ENCODE measurements at places on chromosomes 2 and 18.
A peak's percentile ranks its signal among the peaks of the same experiment; 100 is the strongest.

GRCh38 chr2:237421542-237422116 is 7.7 kb upstream of the COL6A3 start:
- peak; percentile 73 for DNase-seq

GRCh38 chr18:7921938-7922587 is 354.9 kb downstream of the PTPRM start:
- DNase-seq = no peak

DNA sequence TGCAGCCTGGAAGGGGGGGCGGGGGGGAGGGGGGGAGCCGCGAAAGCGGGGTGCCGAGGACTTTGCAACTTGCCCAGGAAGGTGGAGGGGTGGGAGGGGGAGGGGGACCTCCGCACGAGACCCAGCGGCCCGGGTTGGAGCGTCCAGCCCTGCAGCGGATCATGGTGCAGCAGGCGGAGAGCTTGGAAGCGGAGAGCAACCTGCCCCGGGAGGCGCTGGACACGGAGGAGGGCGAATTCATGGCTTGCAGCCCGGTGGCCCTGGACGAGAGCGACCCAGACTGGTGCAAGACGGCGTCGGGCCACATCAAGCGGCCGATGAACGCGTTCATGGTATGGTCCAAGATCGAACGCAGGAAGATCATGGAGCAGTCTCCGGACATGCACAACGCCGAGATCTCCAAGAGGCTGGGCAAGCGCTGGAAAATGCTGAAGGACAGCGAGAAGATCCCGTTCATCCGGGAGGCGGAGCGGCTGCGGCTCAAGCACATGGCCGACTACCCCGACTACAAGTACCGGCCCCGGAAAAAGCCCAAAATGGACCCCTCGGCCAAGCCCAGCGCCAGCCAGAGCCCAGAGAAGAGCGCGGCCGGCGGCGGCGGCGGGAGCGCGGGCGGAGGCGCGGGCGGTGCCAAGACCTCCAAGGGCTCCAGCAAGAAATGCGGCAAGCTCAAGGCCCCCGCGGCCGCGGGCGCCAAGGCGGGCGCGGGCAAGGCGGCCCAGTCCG is 540 bp downstream of the SOX11 start:
- no peak for DNase-seq

GRCh38 chr2:190950566-190950991 is 63.4 kb downstream of the STAT1 start:
- no peak for DNase-seq

DNA sequence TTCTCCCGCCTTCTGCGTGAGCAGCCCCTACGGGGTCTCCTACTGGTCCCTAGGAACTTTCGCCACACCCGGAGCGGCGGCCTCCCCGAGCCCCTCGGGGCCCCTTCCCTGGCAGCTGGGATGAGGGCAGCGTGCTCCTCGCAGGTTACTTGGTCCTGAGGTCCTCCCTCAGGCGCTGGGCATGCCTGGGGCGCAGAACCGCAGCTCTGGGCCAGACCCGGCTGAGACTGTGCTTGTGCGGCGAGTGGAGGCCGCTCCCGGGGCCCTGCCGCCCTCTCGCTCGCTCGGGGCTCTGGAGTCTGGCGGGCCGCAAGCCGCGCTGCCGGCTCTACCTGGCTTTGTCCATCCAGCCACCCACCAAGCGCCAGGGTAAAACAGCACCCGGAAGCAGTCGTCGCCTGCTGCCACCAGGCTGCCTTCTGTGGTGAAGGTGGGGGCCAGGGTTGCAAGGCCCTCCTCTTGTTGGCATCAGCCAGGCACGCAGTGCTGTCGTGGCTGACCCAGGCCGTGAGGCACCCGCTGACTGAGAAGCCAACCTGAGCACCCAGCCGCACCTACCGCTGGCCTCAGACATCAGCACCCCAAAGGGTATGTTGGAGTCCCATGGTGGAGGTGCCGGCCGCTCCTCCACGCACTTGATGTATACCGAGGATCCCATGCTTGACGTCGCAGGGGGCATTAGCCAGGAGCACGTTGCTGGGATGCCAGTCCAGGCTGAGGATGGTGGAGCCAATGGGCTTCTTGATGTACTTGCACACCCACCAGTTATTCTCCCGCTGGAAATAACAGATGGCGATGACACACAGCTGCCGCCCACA is 46.1 kb upstream of the PTH2R start:
- no peak for DNase-seq

GRCh38 chr2:59034837-59035236 is 793.7 kb upstream of the FANCL start:
- DNase-seq = no peak

- no peak for DNase-seq
These were observed 21.9 kb downstream of the EVA1A start for GRCh38 chr2:75538521-75539490.

DNA sequence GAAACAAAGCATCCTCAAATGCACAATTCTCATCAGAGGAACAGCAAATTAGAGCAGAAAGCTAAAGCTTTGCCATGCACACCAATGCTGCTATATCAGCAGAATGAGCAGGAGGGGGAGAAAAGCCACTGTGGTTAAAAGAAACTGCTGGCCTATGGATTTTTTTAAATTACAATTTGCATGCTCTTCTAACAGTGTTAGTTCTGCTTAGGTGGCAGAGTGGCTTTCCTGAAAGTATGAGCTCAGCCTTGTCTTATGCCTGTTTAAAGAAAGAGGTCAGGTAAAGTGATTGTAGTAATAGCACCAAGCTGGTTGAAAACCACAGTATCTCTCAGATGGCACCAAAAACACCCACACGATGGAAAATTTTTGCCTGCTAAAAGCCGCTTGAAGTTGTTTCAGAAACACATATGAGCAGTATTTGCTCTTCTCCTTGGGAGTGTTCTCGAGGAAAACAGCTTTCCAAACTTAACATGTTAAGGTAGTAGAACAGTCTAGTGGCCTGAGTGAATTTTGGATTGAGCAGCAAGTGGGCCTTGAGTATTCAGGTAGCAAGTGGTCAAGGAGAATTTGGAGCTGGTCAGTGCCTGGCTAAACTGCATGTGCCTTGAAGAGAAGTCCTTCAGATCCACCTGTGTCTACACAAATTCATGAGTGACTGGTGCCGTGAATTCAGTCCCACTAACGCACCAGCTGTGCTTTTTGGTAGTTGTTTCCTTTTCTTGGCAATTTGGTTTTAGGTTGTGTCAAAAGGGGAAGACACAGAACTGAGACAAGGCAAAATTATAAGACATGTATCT is 19.6 kb upstream of the NDUFV2 start:
- no peak for DNase-seq

GRCh38 chr18:78540636-78541529 is 438.7 kb upstream of the SALL3 start:
- DNase-seq = no peak

DNA sequence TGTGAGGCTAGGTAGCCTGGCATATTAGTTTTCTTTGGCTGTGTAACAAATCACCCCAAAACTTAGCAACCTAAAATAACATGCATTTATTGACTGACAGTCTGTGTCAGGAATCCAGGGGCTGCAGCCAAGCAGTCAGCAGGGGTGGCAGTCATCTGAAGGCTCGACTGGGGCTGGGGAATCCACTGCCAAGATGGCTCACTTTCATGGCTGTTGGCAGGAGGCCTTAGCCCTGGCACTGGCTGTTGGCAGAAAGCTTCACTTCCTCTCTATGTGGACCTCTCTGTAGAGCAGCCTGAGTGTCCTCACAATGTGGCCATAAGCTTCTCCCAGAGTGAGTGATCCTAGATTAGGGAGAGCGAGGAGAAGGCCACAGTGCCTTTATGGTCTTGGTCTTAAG is 78.0 kb downstream of the LTBP1 start:
- no peak for DNase-seq

DNA sequence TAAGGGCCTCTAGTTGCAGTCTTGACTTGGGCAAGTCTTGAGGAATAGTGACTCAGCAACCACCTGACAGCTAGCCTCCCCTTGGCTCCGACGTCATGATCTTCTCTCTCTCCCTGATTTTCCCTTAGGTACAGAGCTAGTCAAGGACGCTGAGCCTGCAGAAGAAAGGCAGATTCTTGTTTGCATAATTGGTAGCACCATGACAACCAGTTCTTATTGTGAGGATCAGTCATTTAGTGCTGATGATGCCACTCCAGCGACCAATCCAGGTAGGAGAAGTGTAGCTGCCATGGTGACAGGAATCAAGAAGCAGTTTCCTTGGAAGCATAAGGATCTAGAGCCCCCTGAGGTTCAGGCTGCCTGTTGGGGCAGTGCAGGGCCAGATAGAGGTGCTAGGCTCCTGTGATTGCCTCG is 2.8 kb upstream of the RESP18 start:
- peak; percentile 62 for DNase-seq

GRCh38 chr18:50297621-50298442 is 10.3 kb upstream of the CXXC1 start:
- peak; percentile 77 for DNase-seq

DNA sequence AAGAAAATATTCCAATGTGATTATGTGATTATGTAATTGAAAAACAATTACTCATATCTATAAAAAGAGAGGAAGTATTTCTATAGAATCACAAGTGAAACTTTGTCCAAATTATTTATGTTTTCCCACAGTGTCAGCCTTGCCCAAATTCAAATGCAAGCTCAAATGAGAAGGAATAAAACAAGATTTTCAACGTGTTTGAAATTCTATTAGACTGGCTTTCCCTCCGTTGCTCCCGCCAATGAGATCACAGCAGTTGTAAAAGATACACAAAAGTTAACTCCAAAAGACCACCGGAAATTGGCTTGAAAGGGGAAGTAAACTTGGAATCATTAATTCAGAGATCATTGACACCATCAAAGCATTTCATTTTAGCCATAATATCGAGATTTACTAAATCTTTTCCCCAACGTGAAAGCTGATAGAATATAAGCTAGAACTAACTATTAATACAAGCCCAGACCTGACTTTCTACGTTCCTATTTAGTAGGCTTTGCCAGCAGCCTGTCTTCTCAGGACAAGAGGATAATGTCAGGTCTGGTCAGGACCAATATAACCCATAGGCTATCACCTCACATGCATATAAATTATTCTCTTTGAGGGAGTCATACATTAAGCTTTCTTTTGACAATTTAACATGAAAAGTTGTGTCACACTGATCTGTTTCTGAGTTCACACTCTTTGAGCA is 222.6 kb upstream of the CHAC2 start:
- DNase-seq = no peak

GRCh38 chr2:242063850-242064249 is 194.3 kb downstream of the RTP5 start:
- DNase-seq = no peak

DNA sequence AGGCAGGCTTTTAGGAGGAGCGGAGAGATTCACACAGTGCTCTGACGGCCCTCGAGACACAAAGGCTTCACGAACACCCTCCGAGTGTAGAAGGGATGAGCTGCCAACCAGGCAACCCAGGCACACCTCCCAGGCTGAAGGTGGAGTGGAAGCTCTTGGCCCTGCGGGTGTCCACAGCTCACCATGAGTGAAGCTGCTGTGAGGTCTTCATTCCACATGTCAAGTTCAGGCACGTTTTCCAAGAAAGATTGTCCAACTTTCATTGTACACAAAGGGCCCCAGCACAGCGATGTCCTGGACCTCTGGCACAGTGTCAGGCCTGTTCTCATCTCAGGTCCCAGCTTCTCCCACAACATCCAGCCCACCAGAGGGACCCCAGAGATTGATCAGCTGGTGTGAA is 13.4 kb downstream of the PARD6G start:
- no peak for DNase-seq

DNA sequence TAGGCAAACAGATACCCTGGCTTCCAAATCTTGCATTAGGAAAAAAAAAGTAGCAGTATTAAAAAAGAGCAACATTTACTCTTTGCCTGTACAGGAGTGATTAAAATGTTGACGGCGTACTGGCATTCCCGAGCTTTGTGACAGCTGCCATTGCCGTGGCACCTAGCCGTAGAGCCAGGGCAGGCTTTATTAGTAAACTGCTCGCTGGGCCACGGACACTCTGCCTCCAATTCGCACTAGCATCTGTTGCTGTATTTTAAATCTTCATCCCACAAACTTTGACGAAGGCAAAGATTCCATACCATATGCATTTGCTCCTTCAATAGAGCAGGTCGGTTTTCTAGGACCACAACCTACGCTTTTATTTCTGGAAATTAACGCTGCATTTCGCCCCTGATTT is 44.5 kb upstream of the EPHA4 start:
- no peak for DNase-seq
